ENCODE measurements at places on chromosomes 2 and 18.
A peak's percentile ranks its signal among the peaks of the same experiment; 100 is the strongest.

DNA sequence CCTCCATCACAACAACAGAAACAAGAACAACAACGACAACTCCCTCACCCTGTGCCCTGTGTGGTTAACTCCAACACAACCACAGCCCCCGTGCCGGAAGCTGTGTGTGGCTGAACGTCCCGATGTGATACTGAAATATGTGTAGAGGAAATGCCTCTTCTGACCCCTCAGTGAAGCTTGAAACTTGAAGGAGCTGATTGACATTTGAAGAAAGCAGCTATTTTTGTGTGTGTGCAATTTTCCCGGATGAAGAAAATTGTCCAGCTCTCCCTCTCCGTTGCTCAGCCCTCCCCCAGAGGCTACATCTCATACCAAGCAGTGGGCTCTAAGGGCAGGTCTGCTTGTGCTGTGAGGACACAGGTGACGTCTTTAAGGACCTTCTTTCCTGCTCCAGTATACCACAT, 173.8 kb downstream of the ICOS start:
- DNase-seq, result peak; percentile 84

DNA sequence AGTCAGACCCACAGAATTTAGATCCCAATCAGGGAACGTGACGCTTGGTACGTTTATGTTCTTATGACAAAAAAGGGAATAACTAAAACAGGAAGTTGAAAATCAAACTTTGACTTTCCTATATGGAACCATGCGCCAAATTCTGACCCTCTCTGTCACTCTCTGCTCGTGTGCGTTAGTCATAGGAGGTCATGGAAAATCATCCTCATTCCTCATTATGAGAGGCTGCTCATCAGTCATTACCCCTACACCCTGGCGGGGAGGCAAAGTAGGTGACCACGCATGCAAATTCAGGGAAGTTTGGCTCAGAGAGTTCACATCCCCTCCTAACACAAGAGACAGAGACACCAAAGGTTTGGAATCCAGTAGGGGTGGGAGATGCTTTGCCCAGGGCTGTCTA, 15.5 kb downstream of the IL1F10 start:
- no peak for DNase-seq

DNA sequence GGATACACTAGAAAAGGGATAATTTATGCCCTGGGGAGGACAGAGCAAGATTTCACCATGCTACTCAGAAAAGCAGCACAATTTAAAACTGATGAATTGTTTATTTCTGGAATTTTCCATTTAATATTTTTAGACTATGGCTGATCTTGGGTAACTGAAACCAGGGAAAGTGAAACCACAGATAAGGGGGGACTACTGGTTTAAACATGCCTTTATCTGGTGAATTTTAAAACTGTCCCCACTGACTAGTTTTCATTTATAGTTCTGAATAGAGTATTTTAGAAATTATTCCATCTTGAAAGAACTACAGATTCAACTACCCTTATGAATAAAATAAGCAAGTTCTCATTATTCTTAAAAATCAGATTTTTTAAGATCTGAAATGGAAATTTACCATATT, 15.0 kb downstream of the NFU1 start:
- DNase-seq, result no peak

DNA sequence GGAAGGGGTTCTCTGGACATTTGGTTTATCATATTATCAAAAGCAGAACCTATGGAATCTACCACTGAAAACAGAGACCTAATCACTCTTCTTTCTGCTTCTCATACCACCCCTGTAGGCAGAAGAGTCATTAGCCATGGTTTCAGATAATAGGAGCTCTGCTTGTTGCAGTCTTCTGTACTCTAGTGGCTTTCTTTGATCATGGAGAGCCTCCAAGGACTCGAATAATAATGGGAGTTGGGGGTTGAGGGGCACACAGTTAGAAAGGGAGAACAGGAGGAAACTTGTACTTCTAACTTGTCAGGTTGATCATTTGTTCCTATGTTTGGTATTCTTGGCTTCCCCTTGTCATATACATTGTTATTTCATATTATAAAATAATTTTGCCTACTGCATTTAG, 52.3 kb upstream of the VWC2L start:
- no peak for DNase-seq

- no peak for DNase-seq
Observed at GRCh38 chr18:10002280-10002679, 88.5 kb downstream of the VAPA start.

GRCh38 chr2:107595749-107596148, 230.9 kb upstream of the RGPD4 start:
- no peak for DNase-seq

- DNase-seq, result no peak
Observed at GRCh38 chr2:169038338-169038757, 7.2 kb upstream of the ABCB11 start.

DNA sequence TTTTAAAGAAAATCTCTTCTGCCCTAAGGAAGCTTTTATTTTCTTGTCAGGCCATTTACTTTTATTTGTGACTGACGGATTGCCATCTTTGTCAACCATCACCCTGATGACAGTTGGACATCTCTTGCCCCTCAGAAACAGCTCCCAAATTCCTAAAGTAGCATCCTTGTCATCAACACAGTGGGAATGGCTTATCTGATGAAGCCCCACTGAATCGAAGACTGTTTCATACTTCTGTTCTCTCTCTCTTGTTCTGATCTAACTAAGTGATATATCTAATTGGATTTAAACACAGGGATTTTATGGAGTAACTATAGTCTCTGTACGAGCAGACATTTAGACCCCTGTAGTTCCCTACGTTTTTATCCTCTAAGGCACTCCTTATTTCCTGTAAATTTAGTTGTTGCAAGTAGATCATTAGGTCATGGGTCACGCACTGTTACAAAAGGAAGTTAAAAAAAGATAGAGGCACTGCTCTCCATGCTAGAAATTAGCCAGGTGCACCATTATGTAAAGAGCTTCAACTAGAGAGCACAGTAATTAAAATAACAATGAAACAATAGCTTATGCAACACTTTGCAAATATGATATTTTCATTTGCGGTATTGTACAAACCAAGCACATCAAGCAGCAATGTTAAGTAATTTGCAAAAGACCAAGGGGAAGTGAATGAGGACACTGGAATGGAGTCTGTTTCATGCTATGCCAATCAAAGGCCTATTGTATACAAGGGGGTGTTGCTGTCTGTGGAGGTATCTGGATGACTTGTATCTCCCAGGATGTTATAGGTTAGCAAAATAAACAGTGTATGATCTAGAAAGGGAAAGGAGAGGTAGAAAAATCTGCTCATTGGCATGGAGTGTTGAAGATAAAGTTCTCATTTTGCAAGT, 284.7 kb downstream of the LRRTM1 start:
- DNase-seq, result no peak

DNA sequence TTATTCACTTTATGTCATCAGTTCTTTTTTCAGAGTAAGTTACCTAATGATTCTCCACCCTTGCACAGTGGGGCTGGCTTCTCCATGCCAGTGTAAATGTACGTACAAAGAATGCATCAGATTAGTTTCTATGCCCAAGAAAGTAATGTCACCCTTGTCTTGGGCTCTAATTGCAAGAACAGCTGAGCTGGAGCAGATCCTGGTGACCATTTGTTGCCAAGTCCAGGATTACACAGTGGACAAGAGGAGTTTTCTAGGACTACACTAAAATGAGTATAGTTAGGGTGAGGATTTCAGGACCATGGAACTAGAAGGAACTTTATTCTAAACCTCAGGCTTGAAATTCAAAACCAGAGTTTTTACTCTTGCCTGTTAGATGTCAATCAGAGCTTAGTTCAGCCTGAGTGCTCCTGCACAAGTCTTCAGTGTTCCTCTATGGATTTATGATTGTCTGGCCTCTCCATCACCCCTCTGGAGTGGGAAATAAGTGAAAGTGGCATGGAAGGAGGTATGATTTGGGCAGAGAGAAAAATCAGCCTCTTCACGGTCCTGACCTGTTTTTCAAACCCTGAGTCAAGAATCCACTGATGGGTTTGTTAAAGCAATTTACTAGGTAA, 29.8 kb downstream of the PCBP1 start:
- DNase-seq, result no peak

GRCh38 chr2:123670286-123670685, 354.8 kb upstream of the CNTNAP5 start:
- DNase-seq, result no peak

DNA sequence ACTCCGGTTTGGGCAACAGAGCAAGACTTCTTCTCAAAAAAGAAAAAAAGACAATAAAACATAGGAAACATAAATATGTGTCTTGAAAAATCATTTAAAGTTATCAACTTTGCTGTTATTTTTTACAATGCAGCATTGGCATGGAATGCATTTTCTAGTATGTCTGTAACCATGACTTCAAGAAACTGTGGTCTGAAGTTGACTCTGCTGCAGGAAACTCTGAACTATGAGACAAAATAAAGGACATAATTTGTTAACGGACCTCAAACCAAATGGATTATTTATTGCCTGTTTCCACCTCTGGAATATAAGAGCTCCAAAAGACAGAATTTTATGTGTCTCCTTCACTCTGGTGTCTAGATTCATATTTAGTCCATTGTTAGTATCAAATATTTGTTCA, 79.1 kb downstream of the TRIB2 start:
- no peak for DNase-seq

GRCh38 chr2:29215073-29215472, 99.9 kb downstream of the CLIP4 start:
- no peak for DNase-seq

DNA sequence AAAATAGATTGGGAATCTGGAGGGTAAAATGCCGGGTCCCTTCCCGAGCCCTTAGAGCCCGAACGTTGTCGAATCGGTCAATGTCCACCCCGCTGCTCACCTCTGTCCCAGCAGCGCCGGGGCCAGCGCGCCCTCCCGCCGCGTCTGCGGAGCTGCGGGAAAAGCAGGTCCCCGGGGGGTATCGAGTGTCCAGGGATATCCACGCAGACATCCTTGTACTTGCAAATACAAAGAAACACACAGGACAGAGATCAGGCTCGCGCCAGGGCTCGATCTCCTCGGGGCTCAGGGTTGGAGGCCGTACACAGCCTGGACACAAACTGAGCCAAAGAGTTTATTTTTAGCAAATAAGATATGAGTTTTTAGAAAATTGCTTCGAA, 2.3 kb upstream of the GATA6 start:
- no peak for DNase-seq

DNA sequence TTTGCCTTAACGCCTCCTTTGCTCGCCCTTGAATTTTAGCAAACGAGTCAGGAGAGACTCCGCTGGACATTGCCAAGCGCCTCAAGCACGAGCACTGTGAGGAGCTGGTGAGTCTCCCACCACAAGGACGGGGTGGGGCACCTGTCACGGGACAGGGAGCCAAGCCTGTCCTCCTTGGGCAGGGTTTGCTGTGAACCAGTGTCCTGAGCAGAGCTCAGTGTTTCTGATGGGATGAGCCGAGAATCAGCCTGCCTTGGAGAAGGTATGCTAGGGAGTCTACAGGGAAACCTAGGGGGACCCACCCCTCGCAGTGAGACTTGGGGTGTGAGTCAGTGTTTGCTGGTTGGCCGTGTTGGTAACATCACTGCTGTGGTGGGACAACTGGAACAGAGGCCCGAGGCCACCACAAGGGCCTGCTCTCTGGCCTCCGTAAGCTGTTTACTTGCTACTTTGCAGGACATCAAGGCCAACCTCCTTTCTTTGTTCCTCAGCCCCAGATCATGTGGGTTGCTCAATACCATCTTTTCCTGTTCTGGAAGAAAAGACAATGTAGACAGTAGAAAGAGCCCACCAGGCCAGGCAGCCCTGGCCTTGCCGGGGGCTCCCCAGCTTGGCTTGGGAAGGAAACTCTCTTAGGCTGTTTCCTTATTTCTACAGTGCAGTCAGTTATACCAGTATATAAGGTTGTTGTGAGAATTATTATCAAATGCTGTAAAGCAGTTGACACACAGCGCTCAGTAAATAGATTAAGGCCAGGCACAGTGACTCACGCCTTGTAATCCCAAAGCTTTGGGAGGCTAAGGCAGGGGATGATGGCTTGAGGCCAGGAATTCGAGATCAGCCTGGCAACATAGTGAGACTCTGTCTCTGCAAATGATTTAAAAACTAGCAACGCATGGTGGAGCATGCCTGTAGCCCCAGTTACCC, 42.4 kb downstream of the ITGB1BP1 start:
- DNase-seq, result no peak

DNA sequence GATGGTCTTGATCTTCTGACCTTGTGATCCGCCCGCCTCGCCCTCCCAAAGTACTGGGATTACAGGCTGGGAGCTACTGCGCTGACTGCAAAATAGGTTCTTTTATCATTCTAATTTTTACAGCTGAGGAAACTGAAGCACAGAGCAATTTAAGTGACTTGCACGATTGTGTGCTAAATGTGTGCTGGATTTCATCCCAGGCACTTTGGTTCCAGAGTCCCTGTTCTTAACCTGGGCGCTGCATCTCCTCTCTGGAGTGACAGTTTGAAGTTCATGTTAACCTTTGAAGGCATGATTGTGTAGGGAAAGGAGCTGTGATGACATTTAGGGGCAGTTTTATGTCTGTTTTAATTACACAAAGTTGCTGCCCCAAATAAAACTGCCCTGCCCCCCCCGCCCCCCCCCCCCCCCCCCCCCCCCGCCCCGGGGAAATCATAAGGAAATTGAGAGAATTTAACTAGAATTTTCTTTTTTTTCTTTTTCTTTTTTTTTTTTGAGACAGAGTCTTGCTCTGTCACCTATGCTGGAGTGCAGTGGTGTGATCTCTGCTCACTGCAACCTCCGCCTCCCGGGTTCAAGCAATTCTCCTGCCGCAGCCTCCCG, 5.6 kb downstream of the ACSL3 start:
- DNase-seq, result no peak

- no peak for DNase-seq
Observed at GRCh38 chr2:130764035-130764820, 8.9 kb downstream of the AMER3 start.

- no peak for DNase-seq
Observed at GRCh38 chr2:235679471-235679870, 185.6 kb downstream of the AGAP1 start.

- DNase-seq, result no peak
Observed at GRCh38 chr2:166451468-166451867, 42.6 kb downstream of the SCN7A start.

DNA sequence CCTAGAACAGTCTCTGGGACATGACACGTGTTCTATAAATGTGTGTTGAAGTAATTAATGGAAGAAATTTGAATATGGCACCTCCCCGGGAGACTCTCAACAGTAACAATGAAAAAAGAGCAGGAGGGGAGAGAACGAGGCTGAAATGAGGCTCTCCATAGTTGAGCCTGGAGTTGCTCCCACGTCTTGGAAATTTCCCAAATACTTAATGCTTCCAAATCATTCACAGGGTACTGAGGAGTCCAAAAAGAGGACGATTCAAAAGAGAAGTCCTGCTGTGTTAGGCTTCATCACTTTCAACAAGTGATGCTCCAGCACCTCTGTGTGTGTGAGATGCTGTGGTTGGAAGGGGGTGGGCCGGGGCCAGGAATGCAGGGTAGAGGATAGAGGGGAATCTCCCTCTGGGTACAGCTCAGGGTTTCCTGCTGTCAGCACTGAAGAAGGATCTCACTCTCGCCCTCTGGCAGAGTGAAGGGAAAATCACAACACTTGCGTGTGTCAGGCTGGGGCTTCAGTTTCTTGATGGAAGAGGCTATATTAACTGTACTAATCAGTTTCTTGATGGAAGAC, 18.1 kb upstream of the ZNF407 start:
- no peak for DNase-seq

GRCh38 chr2:132747046-132747445, 77.0 kb upstream of the LYPD1 start:
- DNase-seq, result no peak

GRCh38 chr2:105674401-105674800, 70.3 kb upstream of the NCK2 start:
- no peak for DNase-seq

- DNase-seq, result no peak
Observed at GRCh38 chr18:69157906-69158305, 242.8 kb upstream of the DOK6 start.

Data from activated CD4-positive, alpha-beta T cell treated with anti-CD3 and anti-CD28 coated beads, Interleukin-2, amount 10 ng/mL, durations not matched to agents 7 days and 5 days (primary cell).